ENCODE measurements at places on chromosomes 11 and 22. TPM values are rescaled to one million over a fixed set of nuclear protein-coding genes. Genes with fewer than 3 reads are reported as not detected.

Gene ZNF215
- not detected for total RNA-seq

Gene CTSF
- 5.6 TPM for total RNA-seq

Gene MAPK8IP1
- 2.6 TPM for total RNA-seq

GRCh38 chr11:71976551-71976950 lies 22.2 kb upstream of the IL18BP start:
- DNase-seq = no peak

- DNase-seq = no peak
These were observed 48.8 kb downstream of the SPECC1L start for GRCh38 chr22:24319451-24319850.

- no peak for DNase-seq
These were observed 17.6 kb downstream of the TTC12 start for GRCh38 chr11:113332023-113332422.

- no peak for DNase-seq
These were observed 57.5 kb upstream of the PHOX2A start for GRCh38 chr11:72301486-72301885.

- DNase-seq = no peak
These were observed 113.5 kb downstream of the NTM start for GRCh38 chr11:131483877-131484276.
